Central memory CD8-positive, alpha-beta T cell (primary cell): ENCODE measurements at places on chromosomes 3 and 15.

DNA sequence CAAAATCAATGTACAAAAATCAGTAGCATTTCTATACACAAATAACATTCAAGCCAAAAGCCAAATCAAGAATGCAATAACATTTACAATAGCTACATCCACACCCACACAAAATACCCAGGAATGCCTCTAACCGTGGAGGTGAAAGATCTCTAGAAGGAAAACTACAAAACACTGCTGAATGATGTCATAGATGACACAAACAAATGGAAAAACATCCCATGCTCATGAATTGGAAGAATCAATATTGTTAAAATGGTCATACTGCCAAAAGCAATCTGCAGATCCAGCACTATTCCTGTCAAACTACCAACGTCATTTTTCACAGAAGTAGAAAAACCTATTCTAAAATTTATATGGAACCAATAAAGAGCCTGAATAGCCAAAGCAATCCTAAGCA lies 143.7 kb downstream of the SLCO3A1 start:
- no peak for DNase-seq

DNA sequence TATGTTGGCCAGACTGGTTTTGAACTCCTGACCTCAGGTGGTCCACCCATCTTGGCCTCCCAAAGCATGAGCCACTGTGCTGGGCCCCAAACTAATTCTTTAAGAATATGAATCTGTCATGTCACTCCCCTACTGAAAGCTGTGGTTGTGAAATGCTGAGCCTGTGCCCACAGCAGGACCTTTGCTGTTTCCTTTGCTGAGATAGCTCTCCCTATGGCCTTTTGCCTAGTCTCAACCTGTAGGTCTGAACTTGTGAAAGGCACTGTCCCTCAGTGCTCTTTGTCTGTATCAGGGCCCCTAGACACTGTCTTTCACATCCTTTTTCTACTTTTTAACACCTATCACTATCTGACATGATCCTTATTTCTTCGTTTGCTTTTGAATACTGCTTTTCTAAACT lies 62.7 kb upstream of the CCR4 start:
- DNase-seq = no peak

DNA sequence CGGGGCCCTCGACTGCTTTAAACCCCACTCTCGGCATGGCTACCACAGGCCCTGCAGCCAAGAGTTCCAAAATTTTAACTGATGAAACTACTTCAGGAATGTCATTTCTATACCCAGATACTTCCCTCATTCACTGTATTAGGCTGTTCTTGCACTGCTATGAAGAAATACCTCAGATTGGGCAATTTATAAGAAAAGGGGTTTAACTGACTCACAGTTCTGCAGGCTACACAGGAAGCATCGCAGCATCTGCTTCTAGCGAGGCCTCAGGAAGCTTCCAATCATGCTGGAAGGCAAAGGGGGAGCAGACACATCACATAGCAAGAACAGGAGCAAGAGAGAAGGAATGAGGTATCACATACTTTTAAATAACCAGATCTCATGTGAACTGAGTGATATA lies 21.6 kb upstream of the ALCAM start:
- no peak for DNase-seq

GRCh38 chr15:69357773-69358771 lies 56.1 kb upstream of the KIF23 start:
- no peak for DNase-seq

DNA sequence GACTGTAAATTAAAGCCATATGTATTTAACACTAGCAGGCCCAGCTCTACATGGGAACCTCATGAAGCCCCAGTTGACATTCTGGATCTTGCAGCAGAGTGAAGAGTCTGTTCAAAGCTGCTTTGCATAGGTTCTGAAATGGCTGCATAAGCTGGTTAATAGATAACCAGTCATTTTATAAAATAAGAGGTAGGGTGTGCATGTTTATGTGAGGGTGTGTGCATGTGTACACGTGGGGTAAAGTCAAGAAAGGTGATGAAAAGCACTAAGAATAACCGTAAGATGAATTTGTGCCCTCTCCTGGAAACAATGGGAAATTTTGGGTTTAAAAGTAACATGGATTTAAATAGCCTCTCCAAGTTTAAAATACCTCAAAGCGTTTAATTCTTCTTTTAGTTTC lies 33.0 kb downstream of the PAQR9 start:
- DNase-seq = no peak

GRCh38 chr3:190773948-190774347 lies 88.5 kb downstream of the GMNC start:
- no peak for DNase-seq

DNA sequence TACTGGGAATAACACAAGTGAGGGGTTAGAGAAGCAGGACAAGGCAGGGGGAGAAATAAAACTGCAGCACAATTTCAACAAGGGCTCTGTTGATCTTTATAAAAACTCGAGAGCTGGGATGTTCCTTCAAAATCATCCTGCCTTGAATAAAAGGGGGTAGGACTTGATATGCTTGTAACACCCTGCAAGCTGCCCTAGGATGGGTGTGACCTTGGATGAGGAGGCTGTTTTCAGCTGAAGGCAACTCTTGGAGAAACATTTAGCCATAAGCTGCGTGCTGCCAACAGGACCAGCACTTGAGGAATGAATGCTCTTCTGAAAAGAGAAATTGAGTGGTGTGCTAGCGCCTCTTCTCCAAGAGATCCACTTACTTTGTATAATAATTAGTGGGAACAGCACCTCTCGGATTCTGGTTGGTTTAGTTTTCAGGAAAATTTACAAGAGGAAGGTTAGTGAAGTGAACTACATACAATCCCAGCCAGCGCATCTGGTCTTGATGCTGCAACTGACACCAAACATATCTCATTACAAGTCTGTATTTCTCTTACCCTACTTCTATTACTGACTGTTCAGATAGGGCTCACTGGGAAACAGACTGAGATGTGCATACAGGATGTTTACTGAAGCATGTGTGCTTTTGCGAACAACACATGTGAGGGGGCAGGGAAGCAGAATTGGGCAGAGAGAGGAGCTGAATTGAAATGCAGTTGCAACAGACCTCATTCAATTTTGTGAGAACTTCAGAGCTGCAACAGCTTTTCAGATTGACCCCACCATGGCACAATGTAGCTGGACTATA lies 643.0 kb upstream of the GOLIM4 start:
- DNase-seq = no peak

DNA sequence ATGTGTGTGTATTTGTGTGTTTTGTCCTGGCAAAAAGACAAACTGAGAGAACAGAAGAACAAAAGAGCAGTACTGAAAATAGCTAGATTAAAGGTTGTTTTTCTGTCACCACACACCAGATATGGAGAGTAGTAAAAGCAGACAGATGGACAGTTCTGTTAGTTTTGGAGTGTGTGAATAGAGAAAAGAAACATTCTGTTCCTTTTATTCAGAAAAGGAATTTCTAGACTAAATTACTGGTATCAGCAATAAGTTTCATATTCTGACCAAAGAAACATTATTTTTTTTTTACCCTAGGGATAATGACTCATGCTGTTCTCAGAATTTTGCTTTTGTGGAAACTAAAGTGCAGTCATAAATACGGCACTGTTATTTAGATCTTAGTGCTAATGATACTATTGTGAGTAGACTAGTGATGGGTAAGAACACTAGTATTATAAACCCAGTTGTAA lies 32.9 kb downstream of the PIK3CA start:
- no peak for DNase-seq

GRCh38 chr3:98512576-98512975 lies 10.1 kb downstream of the CLDND1 start:
- no peak for DNase-seq

GRCh38 chr15:81888748-81889484 lies 156.9 kb downstream of the MEX3B start:
- DNase-seq = no peak

DNA sequence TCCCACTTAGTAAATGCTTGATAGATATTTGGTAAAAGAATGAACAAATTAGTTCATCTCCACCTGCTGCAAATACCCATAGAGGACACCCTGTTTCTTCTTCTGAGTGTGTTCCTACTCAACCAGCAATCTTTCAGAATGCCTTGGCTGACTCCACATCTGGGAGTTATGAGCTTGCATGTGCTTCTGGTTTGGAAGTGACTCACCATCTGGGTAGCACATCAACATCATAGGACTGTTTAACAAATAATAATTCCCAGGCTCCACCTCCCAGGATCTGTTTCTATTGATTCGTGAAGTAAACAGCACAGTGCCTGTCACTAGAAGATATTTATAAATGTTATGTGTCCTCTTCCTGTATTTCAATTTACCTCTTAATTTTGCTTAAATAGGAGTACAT lies 580.1 kb downstream of the ROBO2 start:
- DNase-seq = no peak

GRCh38 chr15:71152542-71152941 lies 37.3 kb downstream of the THSD4 start:
- no peak for DNase-seq

DNA sequence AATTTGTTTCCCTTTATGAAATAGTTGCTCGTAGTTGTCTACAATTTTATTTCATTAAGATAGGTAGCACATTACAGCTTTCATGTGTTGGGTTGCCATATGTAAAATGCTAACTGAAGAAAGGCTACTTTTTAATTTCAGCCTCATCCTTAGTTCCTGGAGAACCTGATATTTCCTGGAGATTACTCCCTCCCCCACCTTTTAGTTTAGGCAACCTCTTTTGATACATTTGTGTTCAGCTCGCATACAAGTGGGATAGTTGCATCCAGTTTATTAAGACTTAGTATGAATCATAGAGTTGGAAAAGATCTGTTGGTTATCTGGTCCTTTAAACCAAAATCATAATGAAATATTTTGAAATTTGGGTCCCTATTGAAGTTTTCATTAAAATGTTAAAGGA lies 6.0 kb downstream of the SETD5 start:
- no peak for DNase-seq

GRCh38 chr15:32828507-32829186 lies 110.8 kb downstream of the GREM1 start:
- no peak for DNase-seq

DNA sequence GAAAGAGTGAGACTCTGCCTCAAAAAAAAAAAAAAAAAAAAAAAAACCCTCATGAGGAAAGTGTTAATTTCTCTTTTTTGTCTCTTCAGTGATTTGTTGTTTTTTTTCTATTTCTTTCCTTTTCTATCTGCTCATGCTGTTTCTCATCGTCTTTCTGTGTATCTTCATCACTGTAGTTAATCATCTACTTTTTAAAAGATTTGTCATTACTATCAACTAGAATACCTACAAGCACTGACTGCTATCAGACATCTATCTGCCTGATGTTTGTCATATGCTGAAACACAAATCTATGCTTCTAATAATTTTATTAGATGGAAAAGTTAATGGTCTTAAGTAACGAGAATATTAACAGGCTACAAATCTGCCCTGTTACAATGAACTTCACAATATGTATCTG lies 26.8 kb downstream of the CCDC14 start:
- no peak for DNase-seq

DNA sequence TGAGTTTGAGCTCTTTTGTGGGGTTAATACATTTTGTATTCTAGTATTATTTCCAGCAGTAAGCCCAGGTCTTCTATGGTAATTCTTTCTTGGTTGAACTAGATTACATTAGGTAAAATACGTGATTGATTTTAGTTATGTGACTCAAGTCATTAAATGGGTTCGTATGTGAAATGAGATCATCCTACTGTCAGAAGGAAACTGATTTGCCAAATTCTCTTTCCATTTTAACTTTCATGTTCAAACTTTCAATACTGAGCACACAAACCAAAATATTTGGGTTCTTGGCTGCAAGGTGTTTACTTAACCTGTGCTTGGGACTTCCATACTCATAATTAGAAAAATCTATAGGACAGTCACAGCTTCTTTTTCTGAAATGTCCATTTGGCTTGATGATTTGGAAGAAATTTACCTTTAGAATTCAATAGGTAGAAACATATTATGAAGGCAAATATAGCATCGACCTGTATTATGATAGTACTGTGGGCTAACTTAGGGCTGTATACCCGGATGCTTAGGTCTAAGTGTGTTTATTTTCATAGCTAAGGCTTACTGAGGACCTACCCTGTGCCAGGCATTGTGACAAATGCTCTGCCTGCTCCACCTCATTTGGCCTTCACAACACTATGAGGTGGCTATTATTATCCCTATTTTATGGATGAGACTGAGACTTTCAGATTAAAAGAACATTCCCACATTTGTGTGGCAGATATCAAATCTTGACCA lies 631.8 kb upstream of the GRM7 start:
- no peak for DNase-seq

DNA sequence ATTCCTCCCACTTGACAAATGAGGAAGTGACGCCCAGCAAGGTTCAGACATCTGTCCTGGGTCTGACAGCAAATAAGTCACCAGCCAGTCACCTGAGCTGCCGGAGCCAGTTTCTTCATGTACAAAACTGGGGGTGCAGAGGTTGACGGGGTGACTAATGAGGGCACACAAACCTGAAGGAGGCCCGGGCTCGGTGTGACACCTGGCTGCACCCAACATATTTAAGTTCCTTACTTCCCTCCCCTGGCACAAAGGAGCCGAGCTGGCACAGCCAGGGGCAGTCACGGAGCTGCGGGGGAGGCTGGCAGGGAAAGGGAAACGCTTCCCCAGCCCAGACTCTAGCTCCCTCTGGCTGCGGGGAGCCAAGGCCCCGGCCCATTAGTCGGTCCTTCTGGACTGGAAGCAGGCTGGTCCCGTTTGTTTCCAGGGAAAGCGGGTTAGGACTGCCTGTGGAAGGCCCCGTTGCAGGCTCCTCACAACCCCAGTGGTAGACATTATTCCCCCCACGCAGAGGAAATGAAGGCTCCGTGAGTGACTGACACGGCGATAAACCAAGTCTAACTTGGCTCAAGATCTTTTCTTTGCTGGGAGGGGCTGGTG lies 2.3 kb downstream of the FBXL22 start:
- no peak for DNase-seq

DNA sequence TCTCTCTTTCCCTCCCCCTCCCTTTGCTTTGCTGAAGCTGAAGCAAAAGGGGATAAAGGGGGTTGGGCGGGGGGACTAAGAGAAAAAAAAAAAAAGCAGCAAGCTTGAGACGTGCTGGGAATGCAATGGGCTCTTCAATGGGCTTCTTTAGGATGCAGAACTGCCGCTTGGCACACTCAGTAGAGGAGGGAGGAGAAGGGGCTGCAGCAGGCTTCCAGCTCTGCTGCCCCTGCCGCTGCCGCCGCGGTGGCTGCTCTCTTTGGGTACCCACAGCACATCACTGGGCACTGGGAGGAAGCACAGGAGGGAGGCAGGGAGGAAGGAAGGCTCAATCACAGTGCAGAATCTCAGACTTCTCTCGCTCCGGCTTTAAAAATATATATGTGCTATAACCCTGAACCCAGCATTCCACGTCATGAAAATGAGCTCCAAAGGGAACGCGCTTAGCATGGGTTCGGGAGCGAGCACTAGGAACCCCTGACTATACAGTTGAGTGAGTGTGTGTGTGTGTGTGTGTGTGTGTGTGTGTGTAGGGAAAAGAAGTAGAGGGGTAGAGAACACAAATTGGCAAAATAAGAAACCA lies 3.5 kb downstream of the SLITRK3 start:
- DNase-seq = no peak

DNA sequence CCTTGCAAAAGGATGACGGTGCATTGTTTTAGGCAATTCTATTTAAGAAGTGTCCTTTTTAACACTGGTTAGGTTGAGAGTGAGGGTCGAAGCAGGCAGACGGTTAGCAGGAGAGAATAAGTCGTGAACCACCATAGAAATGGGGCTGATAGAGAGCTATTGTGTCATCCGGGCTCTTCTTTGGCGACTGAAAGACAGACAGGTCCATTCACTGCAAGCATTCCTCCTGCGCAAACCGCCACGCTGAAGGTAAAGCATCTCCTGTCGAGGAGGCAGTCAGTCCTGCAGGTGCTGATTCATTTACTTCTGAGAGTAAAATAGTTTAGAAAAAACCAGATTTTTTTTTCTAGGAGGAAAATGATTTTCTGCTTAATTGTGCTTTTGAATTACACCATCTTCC lies 1002.8 kb upstream of the NR2F2 start:
- no peak for DNase-seq
